ENCODE measurements at places on chromosomes 2 and 18. TPM values are rescaled to one million over a fixed set of nuclear protein-coding genes. Genes with fewer than 3 reads are reported as not detected.

DNA sequence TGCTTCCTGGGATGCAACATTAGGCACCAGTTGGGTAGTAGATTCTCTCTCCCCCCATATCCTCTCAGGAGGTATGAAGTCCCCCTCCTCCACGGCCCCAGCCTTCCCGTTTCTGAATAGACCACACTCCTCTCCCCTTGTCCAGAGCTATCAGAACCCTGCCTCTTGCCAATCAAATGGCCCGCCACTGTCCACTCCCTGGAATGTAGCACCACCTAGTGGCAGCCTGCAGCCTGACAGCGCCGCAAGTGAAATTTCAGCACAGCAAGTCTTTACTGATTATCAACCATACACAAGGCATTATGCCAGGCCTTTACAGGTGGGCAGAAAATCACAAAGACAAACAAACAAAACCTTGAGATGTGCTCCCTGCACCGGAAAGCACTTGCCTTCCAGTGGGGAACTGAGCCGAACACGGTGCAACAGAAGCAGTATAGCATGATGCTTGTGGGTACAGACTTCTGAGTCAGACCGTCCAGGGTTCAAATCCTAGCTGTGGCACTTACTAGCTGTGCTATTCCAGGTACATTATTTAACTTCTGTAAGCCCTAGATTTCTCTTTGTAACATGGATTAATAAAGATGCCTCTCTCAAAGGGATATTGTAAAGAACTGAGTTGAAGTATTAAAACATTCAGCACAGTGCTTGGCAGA lies 174.0 kb downstream of the SMAD2 start:
- H3K4me1 ChIP-seq, result no peaks in the 10 kb centered on the region
- no peak overlapping the region for H3K27ac ChIP-seq
- peaks cover 23% of the 10 kb centered on the region for H3K36me3 ChIP-seq
- no peaks in the 10 kb centered on the region for H3K27me3 ChIP-seq
- DNase-seq, result peak; percentile 81
- H3K4me3 ChIP-seq, result no peak overlapping the region

GRCh38 chr2:80592106-80592505 lies 287.6 kb upstream of the LRRTM1 start:
- no peak overlapping the region for H3K4me3 ChIP-seq
- H3K36me3 ChIP-seq, result no peaks in the 10 kb centered on the region
- H3K27me3 ChIP-seq, result no peaks in the 10 kb centered on the region

DNA sequence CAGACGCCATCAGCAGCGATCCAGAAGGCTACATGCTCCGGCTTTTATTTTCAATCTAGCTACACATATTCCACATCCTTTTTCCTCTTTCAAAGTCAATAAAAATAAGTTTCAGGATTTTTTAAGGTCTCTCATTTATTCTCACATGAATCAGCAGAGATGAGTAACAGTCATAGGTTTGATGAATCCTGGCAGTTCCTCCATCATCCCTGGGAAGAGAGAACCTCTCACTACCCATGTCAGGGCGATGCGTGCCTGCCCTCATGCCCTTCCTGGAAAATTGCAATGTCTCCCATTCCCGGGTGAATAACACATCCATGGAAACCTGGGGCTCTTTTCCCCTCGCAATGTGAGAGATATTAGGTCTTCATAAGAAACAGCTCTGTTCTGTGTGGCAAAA lies 301.1 kb upstream of the SMIM21 start:
- H3K36me3 ChIP-seq, result no peaks in the 10 kb centered on the region

GRCh38 chr2:19868701-19869580 lies 32.8 kb downstream of the TTC32 start:
- H3K4me1 ChIP-seq, result no peaks in the 10 kb centered on the region
- no peaks in the 10 kb centered on the region for H3K36me3 ChIP-seq
- H3K27me3 ChIP-seq, result peaks cover 5% of the 10 kb centered on the region
- DNase-seq, result peak; percentile 73
- H3K27ac ChIP-seq, result no peak overlapping the region
- peak overlapping the region; percentile 74 for H3K4me3 ChIP-seq

DNA sequence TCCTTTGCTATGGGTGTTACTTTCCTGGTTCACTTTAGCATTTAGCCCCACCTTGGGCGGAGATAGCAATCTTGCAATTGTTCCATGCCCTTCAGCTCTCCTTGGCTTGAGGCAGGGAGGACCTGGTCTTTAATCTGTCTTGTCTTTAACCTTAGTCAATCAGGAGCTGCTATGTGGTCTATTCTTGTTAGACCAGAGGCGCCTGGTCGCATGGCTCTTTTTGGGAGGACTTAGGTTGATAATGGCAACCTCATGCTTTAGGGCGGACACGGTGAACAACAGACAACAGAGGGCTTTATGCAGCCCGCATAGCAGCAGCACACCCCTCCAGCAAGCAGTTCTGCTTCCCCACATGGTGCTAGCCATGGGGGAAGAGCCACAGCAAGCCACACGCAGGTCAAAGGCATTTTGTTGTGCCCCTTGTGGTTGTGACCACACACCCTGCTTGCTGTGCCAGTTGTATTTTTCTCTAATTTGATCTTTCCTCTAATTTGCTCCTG lies 17.7 kb upstream of the ZDBF2 start:
- no peak overlapping the region for H3K4me3 ChIP-seq
- H3K27ac ChIP-seq, result no peak overlapping the region
- no peak for DNase-seq
- no peaks in the 10 kb centered on the region for H3K4me1 ChIP-seq

- H3K36me3 ChIP-seq, result no peaks in the 10 kb centered on the region
- H3K4me3 ChIP-seq, result no peak overlapping the region
- no peak overlapping the region for H3K27ac ChIP-seq
- H3K4me1 ChIP-seq, result no peaks in the 10 kb centered on the region
Measured at GRCh38 chr2:215461836-215462532, 26.1 kb upstream of the FN1 start.

GRCh38 chr2:68943581-68944568 lies 8.8 kb downstream of the GKN2 start:
- peak; percentile 78 for DNase-seq
- no peaks in the 10 kb centered on the region for H3K36me3 ChIP-seq
- H3K27me3 ChIP-seq, result no peaks in the 10 kb centered on the region
- no peaks in the 10 kb centered on the region for H3K4me1 ChIP-seq

- no peaks in the 10 kb centered on the region for H3K36me3 ChIP-seq
- H3K27ac ChIP-seq, result no peak overlapping the region
- no peak overlapping the region for H3K4me3 ChIP-seq
- no peak for DNase-seq
Measured at GRCh38 chr2:106965611-106966010, 79.6 kb upstream of the ST6GAL2 start.

- peaks cover 3% of the 10 kb centered on the region for H3K4me1 ChIP-seq
- H3K36me3 ChIP-seq, result peaks cover 19% of the 10 kb centered on the region
- H3K4me3 ChIP-seq, result no peak overlapping the region
- no peak for DNase-seq
Measured at GRCh38 chr2:25227576-25227975, 59.2 kb upstream of the POMC start.

- H3K36me3 ChIP-seq, result no peaks in the 10 kb centered on the region
- no peak overlapping the region for H3K4me3 ChIP-seq
- H3K27me3 ChIP-seq, result no peaks in the 10 kb centered on the region
- DNase-seq, result no peak
- no peak overlapping the region for H3K27ac ChIP-seq
- H3K4me1 ChIP-seq, result peaks cover 10% of the 10 kb centered on the region
Measured at GRCh38 chr18:70296289-70296688, 7.4 kb downstream of the SOCS6 start.

DNA sequence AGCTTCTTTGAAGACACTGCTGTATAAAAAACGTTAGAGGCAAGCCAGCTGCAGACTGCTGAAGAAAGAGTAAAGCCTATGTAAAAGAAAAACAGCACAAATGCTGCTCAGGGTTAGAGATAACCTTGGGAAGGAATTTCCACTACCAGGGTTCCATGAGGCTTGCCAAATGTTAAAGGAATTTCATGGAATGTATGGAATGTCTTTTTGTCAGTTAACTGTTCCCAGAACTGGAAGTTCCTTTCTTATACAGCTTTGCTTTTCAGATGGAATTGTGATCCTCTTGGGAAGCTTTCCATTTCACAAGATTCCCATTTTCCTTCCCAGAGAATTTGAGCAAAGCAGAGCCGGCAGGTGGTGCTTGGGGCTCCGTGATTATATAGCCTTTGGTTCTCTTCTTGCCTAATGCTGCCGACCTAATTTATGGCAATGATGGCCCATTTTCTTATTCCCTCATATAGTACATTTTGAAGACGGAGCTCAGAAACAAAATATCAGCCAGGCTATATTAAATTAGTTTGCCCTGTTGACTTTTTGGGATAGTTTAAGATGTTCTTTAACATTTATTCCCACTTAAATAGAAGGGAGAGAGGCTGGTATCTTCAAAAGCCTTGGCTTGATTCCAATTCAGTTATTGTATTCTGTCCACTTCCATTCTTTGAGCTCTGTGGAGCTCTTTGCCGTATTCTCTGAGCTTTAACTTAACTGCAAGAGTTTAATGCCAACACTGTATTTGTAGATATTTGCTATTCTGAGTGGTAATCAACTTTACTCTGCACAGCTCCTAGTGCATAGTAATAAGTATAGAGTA lies 162.3 kb downstream of the PHLPP1 start:
- H3K4me1 ChIP-seq, result peaks cover 22% of the 10 kb centered on the region
- no peaks in the 10 kb centered on the region for H3K27me3 ChIP-seq
- peak overlapping the region; percentile 94 for H3K27ac ChIP-seq
- H3K36me3 ChIP-seq, result peaks cover 5% of the 10 kb centered on the region
- peak overlapping the region; percentile 12 for H3K4me3 ChIP-seq
- DNase-seq, result peak; percentile 42

DNA sequence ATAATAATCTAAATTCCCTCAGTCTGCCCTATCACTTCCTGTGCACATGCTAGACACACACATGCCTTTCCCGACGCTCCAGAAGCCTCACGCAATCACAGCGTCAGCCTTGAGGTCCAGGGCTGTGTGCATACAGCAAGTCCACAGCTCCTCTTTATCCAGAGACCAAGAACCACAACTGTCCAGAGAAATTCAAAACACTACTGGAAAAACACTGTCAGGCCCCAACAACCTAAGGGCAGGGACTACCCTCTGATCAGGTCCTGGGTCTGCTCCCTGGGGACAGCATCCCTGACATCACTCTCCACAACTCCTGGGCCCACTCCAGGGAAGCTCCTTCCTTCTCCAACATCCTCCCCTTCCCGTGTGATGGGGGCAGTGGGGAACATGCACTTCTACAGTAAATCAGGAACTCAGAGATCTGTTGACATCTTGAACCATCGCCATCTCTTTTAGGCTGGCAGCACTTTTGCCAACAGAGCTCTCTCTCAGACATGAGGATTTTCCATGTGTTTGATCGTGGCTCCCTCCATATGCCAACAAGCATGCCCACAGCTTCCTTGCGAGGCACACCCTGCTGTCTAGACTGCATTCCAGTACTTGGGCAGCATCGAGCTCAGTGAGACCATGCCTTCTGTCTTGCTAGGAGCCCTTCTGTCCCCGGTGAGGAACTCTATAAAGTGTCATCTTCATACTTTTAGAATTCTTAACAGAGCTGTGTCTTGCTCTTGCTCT lies 15.4 kb downstream of the TEX51 start:
- no peaks in the 10 kb centered on the region for H3K4me1 ChIP-seq
- H3K36me3 ChIP-seq, result no peaks in the 10 kb centered on the region
- H3K27ac ChIP-seq, result no peak overlapping the region

- H3K4me3 ChIP-seq, result no peak overlapping the region
- H3K4me1 ChIP-seq, result no peaks in the 10 kb centered on the region
- H3K27me3 ChIP-seq, result no peaks in the 10 kb centered on the region
- no peaks in the 10 kb centered on the region for H3K36me3 ChIP-seq
- DNase-seq, result no peak
Measured at GRCh38 chr2:40286721-40287120, 165.2 kb downstream of the SLC8A1 start.

DNA sequence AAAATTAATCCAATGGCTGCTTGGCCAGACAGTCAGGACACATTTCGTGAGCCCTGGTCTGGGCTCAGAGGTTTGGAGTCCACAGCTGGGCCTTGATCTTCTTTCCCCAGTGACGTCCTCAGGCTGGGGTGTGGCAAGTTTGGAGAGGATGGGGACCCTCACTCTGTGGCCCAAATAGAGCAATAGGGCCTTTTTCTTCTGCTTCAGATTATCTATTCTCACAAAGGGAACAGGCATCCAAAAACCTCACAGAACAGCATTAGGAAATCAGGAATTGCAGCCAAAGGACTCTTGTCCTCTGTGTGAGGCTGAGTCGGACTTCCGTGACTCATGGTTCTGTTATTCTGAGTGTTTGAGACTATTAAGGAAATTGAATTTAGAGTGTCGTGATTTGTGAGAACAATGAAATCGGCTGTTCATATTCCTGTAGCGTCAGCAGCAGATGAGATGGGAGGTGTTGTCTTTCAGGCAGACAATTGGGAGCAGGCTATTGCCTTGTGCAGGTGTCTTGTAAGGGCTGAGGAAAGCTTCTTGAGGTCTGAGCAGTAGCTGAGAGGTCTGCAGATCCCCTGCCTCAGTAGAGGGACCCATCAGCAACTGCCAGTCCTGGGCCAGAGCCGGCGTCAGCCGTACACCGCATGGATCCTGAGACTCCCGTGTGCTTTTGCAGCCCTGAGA lies 113.8 kb downstream of the SH3RF3 start:
- no peaks in the 10 kb centered on the region for H3K4me1 ChIP-seq
- H3K4me3 ChIP-seq, result no peak overlapping the region
- no peak overlapping the region for H3K27ac ChIP-seq
- no peaks in the 10 kb centered on the region for H3K27me3 ChIP-seq

GRCh38 chr2:85734015-85734414 lies 19.8 kb upstream of the ATOH8 start:
- no peak overlapping the region for H3K4me3 ChIP-seq
- H3K27me3 ChIP-seq, result no peaks in the 10 kb centered on the region
- no peak overlapping the region for H3K27ac ChIP-seq
- no peaks in the 10 kb centered on the region for H3K4me1 ChIP-seq
- DNase-seq, result no peak

The M1AP gene
- total RNA-seq, result 7.6 TPM

The C2orf78 gene
- total RNA-seq, result 0.09 TPM

The AQP12A gene
- total RNA-seq, result not detected

The ARMC9 gene
- 33.8 TPM for total RNA-seq

The CDH19 gene
- not detected for total RNA-seq

The AKAIN1 gene
- total RNA-seq, result not detected

The TMEM178A gene
- 7.5 TPM for total RNA-seq

The ANO7 gene
- 5.2 TPM for total RNA-seq

The RSAD2 gene
- total RNA-seq, result not detected

The NAGK gene
- 74.4 TPM for total RNA-seq

The TTR gene
- not detected for total RNA-seq
